COR-L47 (cell line): ENCODE measurements at places on chromosomes 1 and 21.

DNA sequence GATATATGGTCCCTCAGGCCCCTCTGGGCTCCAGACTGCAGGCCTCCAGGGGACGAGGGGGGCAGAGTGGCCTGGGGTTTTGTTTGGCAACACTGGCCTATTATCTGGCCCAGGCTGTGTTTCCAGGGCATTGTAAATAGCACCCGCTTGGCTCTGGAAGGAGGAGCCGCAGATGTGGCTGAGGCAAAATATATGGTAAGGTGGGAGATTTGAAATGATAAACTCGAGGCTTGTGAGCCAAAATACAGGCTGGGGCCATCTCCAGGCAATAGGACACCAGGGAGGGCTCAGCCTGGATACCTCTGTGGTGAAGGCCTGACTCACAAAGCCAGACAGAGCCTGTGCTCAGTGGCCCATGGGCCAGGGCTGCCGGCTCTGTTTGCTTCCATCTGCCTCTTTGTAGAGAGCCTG, 14.0 kb downstream of the NAV1 start:
- DNase-seq, result peak; percentile 29

- DNase-seq, result no peak
Observed at GRCh38 chr1:22461678-22462527, 10.3 kb downstream of the ZBTB40 start.

GRCh38 chr1:11501491-11501897, 22.5 kb downstream of the DISP3 start:
- no peak for DNase-seq

DNA sequence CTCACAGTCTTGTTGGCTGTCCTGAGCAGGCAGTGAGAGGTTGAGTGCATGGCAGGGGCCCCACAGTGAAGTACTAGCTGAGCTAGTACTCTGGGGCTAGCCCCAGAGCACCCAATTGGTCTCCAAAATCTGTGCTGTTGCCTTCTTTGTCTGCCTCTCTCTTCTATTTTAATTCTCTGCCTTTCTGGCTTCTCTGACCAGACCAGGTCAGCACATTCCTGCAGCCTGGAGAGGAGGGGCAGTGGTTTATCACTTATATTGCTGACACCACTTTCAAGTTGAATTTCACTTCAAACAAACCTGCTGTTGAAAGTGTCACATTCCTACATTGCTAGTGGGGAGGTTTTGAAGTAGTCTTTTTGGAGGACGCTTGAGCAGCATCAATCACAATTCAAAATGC, 628.7 kb downstream of the PTPRU start:
- no peak for DNase-seq

DNA sequence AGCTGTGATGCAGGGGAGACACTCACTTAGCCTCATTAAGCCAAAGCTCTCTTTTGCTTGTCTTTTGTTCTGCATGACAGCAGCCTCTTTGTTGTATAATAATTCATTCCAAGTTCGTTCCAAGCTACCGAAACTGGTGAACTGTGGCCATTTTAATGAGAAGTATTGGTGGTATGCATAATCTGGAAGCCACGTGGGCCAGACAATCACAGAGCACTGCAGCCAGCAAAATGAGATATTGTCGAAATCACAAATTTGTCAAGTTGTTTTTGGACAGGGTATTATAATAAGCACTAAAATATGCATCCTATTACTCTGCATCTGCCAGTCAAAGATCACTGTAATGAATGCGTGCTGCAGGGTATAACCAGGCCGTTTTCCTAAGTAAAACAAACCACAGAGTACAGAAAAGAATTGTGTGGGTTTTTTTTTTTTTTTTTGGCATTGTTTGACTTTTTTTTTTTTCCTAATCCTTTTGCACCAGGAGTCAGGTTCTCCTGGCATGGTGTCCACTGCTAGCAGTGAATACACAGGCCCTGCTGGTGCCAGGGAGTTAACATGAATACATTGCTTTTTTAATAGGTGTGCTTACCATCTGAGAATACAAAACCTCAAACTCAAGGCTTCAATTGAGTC, 423.9 kb downstream of the PTBP2 start:
- peak; percentile 27 for DNase-seq

GRCh38 chr1:47331875-47332274, 1.7 kb upstream of the CMPK1 start:
- DNase-seq, result no peak

DNA sequence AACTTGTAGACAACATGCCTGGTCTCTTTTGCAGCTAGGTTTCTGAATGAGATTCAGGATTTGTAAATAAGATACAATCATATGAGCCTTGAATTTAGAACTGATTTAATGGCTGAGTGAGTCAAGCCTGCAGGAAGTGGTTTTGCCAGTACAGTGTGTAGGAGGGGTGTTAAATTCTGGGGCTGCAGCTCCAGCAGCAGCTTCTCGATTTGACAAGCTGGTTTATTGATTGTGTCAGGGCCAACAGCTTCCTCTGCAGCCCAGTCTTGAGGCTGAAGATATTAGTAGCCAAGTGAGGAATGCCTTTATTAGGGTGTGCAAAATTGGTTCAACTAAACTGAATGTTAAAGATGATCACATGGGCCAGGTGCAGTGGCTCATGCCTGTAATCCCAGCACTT, 11.5 kb upstream of the PLA2G5 start:
- DNase-seq, result no peak

DNA sequence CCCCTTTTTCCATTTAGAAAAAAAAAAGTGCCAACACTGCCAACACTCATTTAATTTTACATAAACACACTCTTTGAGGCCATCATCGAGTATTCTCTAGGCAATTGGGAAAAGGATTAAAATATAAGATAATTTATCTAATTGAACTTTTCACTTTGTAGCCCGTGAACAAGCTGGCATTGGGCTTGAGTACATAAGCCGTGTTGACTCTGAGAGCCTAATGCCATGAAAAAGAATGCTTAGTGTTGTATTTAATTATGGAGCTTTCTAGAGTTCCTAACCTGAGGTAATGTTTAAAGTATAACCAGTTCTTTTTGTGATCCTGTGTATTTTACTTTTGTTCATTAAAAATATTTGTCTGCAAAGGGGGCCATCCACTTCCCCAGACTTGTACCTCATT, 193.8 kb downstream of the LYPLAL1 start:
- peak; percentile 27 for DNase-seq

- DNase-seq, result peak; percentile 73
Observed at GRCh38 chr1:9689011-9689706, 37.6 kb downstream of the PIK3CD start.

- DNase-seq, result no peak
Observed at GRCh38 chr1:170694172-170694926, 30.4 kb downstream of the PRRX1 start.

DNA sequence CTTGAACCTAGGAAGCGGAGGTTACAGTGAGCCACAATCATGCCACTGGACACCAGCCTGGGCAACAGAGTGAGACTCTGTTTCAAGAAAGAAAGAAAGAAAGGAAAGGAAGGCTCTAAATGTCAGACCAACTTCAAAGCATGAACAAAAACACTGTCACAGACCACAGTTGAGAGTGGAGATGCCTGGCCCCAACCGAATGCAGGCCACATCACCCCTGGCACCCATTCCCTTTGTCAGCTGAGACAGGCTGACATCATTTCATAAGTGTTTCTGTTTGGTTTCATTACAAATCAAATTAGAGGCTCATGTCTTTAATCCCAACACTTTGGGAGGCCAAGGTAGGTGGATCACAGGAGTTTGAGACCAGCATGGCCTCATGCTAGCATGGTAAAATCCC, 28.6 kb upstream of the NADK start:
- no peak for DNase-seq

DNA sequence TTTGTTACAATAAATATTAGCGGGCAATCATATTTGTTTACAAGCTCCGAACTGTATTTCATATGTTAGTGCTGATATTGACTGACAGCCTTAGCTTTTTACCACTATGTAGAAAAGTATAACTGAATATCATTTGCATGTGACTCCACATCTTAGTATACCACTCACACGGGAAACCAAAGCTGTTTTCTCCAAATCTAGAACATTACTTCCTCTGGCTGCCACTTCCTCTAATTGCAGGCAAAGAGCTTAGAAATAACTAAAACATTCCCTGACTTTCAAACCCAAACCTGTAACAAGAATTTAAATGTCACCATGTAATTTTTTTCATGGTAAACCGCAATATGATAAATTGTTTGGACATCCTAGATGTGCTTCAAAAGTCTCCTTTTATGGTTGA, 174.7 kb downstream of the LBR start:
- no peak for DNase-seq

DNA sequence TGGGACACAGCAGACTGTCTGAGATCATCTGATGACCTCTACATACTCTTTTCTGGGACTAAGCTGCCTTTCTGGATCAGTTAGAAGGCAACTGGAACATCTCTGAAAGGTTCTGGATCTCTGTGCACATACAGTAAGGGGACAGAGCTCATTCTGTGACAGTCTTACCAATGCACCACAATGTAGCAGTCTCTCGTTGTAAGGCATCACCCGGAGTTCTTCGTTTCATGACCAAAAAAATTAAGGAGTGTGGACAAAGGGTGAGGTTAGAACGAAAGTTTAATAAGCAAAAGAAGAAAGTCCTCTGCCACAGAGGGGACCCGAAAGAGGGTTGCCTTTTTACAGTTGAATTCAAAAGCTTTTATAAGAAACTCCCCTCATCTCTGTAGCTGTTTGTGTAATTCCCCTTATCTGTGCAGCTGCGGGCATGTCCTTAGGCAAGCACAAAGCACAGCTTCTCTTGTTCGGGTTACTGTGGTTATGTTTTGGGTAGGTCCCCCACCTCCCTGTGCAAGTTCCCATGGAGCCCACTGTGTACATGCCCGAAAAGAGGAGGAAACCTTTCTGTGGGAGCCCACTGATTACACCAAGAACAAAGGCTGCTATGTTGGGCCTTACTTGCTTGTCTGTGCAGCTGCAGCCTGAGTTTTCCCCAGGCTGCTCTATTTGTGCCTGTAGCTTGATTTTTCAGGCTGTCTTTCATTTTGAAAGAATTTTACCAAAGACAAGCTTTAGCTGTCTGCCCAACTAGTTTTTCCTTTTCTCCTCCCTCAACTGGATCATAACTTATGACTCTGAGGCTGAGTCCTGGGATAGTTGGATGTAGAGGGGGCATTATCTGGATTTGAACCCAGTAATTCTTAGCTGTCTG, 53.1 kb upstream of the CACNA1E start:
- no peak for DNase-seq

DNA sequence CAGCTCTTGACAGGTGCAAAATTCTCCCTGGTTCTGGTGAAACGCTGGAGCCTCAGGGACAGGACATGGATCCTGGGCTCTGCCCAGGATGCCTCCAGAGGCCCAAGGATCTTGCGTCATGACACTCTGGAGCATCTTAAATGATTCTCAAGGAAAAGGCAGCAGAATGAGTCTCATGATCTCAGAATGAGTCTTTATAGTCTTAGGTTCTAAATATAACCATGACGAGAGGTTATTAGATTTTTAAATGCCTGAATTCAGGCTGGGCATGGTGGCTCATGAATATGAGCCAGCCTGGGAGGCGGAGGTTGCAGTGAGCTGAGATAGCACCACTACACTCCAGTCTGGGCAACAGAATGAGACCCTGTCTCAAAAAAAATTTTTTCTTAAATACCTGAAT, 55.5 kb downstream of the ECE1 start:
- no peak for DNase-seq

DNA sequence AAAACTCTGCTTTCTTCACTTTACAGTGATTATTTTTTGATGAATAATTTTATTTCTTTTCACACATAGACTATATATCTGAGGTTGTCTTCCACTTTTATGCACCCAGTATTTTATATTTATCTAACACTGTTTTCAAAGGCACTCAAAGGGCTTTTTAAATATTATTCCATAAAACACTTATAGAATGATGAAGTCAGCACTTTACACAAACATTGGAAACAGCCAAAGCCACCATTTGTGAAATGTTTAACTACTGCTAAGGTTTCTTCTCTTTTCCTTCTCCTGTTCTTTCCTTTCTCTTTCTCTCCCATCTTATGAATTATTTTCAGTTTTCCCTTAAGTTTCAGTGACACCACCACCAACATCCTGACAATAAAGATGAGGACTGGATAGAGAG, 317.7 kb upstream of the FAM78B start:
- DNase-seq, result no peak

GRCh38 chr1:77007675-77008074, 140.4 kb downstream of the ST6GALNAC5 start:
- no peak for DNase-seq

DNA sequence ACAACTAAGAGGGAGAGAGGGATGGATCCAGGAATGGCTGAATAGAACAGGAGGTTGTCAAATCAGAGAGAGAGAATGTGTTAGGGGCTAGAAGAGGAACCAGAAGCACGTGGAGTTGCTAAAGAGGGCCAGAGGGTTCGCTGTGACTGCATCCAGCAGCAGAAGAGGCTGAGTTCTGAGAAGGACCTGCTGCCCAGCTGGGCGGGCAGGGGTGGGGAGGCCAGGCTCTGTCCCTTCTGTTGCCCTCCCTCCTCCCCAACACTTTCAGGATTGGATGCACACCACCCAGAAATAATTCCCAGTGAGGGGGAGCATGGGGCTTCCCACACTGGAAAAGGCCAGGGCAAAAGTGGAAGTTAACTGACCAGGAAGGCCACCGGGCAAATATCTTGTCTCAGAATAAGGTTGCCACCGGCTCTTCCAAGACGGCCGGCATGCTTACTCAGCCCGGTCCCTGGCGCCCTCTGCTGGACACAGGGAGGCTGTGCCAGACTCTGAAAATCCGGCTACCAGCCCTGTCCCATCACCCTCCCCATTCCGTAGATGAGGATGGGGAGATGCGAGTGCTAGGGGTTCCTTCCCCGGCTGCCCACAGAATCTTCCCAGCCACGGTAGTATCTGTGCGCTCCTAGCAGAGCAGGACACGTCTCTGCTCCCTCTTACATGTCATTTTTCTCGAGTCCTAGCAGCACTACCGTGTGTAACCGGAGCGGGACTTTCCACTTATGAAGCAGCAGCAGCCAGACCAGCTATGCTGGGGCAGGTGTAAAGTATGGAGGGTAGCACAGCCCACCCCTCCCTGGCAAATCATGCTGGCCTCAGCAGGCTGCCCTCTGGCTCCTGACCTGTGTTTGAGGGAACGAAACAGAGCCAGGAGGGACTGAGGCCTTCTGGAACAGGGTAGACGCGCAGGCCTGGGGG, 46.8 kb upstream of the A3GALT2 start:
- peak; percentile 79 for DNase-seq

GRCh38 chr21:30425826-30426225, at the start of gene KRTAP13-3:
TSS of gene KRTAP13-3 (minus strand) at chr21:30425926. CDS start at chr21:30425912, 14 bp downstream.
- DNase-seq, result no peak

GRCh38 chr1:90709535-90709934, 7.6 kb downstream of the BARHL2 start:
- DNase-seq, result no peak

GRCh38 chr21:29403922-29404538, 105.3 kb downstream of the BACH1 start:
- DNase-seq, result no peak

DNA sequence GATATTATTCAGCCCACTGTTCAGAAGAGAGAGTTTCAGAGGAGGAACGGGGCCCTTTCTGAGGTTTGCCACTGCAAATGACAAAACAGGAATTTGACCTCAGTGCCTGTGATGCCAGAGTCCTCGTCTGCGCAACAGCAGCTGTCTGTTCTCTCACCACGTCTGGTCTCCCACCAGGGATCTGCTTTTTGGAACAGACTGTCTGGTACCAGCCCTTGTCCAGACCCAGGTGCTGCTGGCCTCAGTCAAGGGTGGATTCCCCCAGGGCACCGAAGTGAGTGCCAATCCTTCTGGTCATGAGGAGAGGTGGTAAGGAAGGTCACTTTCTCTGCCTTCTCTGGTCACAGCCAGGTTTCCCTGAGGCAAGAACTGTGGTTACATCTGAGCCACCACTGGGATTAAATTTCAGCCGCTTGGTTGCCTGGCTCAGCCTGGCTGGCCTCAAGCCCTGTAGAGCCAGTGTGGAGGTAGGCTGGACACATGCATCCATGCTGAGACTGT, 2.3 kb upstream of the BCAN start:
- DNase-seq, result no peak

GRCh38 chr1:36134505-36135329, 9.7 kb upstream of the COL8A2 start:
- peak; percentile 11 for DNase-seq
